ENCODE measurements at places on chromosomes 1 and 21. TPM values are rescaled to one million over a fixed set of nuclear protein-coding genes. Genes with fewer than 3 reads are reported as not detected.

Gene DENND2D
- total RNA-seq, result 25.3 TPM

Gene LEMD1
- total RNA-seq, result 5.1 TPM

Gene CLK2
- 27.6 TPM for total RNA-seq

Gene TCHH
- total RNA-seq, result 18.6 TPM

- DNase-seq, result no peak
Measured at GRCh38 chr1:17617787-17618557, 78.5 kb downstream of the ARHGEF10L start.

- DNase-seq, result no peak
Measured at GRCh38 chr1:27332536-27333281, 9.1 kb upstream of the SYTL1 start.

GRCh38 chr1:24692351-24692980 is 49.4 kb downstream of the SRRM1 start:
- no peak for DNase-seq

All from suprapubic skin (tissue), 4 donors.